Cerebellar nuclear complex (tissue), 1 donor: ENCODE measurements at places on chromosomes 12 and 14.

DNA sequence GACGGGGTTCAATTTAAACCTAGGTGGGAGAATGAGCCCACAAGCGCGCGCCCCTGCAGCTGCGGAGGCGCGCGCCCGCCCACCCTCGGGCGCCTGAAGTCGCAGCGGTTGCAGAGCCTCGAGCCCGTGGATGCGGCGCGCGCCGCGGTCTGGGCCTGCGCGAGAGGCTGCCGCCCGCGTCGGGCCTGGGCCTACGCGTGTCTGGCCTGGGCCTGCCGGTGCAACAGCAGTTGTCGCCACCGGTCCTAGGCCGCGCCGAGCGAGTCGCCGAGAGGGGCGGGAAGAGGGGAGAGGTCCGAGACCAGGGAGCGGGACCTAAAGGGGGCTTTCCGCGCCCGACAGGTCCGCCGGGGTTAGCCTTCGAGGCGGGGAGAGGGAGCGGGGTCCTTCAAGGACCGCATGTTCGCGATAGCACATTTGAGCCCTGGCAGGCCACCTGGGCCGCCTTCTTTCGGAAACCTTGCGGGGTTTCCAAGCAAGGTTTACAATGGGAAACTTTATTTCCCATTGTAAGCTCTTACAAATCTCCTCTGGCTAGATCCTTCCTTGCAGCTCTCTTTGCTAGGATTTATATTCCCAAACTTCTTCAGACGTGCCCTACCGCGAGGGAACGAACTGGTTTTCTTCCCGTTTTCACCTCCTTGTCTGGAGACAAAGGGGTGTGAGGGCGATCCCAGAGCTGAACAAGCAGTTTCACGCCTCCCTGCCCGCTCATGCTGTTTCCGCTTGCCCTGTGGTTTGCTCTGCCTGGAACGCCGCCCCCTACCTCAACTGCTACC, 6.8 kb downstream of the SIX6 start:
- no peak for DNase-seq

- no peak for DNase-seq
Observed at GRCh38 chr14:77208291-77208978, 26.8 kb downstream of the TMEM63C start.

DNA sequence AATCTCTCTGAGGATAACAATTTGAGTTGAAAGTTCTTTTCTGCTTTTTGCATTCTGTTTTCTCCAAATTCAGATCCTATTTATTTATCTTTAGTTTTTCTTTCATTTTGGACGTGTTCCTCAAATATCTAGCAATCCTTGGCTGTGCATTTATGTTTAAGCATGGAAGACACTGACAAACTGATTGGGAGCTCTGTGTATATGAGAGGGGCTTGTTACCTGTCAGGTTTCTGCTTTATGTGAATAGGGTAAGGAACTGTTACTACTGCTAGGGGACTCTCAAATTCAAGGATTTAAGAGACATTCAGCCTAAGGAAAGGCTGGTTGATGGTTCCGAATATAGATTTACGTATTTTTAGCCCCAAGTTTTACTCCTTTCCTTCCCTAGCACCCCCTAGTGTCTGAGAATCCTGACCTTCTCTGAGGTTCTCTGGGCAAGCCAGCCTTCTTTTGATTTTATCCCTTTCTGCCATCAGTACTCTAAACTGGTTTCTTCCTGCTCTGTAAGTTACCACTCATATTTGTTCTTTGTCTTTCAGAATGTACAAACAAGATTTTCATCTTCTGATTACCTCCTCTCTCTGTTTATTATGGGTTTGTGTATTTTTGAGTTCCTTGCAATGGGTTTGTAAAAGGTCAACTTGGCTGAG, 30.5 kb downstream of the YLPM1 start:
- no peak for DNase-seq

DNA sequence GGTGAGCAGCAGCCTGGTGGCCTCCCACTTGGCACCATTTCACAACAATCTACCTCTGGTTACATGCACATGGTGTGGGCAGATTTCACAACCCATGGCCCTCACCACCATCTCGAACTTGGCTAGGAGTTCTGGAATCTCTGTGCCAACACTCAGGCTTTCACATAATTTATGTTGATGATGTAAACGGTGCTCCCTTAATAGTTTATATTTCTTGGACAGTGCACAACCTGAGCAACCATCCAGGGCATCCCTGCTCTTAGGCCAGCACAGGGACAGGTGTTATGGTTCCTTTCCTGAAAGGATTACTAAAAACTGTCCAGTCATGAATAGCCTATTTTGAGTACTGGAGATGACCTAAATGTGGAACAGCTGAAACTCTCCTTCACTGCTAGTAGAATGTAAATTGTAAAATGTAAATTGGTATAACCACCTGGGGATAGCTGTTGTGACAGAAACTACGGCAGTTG, 28.6 kb downstream of the ABCB9 start:
- no peak for DNase-seq

- DNase-seq: no peak
Observed at GRCh38 chr12:30753751-30754382, 884 bp downstream of the CAPRIN2 start.

DNA sequence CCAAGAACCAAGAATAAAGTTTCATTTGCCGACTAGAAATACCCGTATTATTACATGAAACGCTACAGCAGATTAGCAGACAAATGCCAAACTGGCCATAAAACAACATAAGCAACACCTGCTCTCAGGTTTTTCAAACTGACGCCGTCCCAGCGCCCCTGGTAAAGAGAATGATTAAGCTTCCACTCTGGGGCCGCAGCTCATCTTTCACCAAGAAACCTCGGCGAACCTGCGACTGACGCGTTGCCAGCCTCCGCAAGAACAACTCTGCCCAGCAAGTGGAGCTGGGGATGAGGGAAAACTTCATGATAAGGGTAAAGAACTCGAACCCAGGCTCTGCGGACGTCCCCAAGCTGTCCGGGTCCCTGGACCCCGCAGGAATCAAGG, 530 bp downstream of the ARL1 start:
- DNase-seq: no peak

- DNase-seq: no peak
Observed at GRCh38 chr12:120763250-120763649, 37.6 kb downstream of the ACADS start.

GRCh38 chr14:36751106-36751505, 89.4 kb downstream of the PAX9 start:
- DNase-seq: no peak

GRCh38 chr14:95425369-95426115, 90.9 kb downstream of the SYNE3 start:
- DNase-seq: no peak

DNA sequence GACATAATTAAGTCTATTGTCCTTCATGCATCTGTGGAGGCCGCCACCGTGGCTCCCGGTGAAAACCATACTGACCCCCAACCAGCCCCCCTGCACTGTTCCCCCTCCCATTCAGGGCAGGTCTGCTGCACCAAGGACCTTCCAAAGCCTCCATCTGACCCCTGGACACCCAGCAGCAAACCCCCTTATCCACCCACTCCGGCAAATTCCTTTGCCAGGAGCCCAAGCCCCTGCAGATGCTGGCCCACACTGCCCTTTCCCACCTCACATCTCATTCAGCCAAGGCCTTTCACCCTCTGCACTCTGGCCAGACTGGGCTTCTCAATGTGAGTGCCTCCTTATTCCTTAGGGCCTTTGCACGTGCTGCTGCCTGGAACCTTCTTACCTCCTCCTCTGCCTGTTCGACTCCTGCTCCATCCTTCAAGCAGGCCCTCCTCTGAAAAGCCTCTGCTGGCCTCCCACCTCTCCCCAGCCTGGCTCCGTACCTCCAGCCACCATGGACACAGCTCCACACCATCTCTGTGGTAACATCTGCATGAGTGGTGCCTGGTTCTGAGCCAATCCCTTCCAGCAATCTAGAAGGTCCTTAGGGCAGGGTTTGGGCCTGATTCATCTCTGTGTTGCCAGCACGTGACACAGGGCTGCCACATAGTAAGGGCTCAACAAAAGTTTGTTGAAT, 230.7 kb downstream of the BCL11B start:
- DNase-seq: no peak

- DNase-seq: no peak
Observed at GRCh38 chr12:101813117-101813516, 17.6 kb downstream of the GNPTAB start.
